Esophagus squamous epithelium (tissue), 5 donors: ENCODE measurements at places on chromosomes 16 and 17.

DNA sequence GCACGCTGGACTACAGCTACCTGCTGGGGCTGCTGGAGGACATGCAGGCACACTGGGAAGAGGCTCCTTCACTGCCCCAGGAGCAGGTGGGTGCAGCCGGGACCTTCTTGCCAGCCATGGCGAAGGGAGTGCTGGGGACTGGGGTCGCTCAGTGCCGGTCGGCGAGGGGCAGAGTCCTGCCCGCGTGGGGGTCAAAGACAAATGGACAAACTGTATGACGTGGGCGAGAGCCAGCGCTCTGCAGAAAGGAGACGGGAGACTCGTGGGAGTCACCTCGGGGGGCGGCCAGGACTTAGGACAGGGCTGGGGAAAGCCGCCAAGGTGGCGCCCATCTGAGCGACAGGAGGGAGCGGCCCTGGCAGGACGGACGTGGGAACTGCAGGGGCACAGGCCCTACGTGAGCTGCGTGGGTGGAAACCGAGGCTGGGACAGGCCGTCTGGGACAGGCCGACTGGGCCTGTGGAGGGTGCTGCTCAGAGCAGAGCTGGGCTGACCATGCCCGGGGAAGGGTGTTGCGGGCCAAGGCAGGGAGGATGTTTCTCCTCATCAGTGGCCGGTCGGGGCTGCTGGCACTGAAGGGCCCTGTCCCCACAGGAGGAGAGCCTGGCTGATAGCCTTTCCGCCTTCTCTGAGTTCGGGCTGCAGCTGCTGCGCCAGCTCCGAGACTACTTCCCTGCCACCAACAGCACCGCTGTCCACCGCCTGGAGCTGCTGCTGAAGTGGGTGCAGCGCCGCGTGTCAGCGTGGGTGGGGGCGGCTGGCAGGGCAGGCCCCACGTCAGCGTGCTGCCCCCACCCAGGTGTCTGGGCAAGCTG, 8.0 kb downstream of the TSR3 start:
- DNase-seq, result no peak
- peaks cover 4% of the 10 kb centered on the region for H3K36me3 ChIP-seq
- peak overlapping the region; percentile 23 for H3K4me3 ChIP-seq
- H3K27me3 ChIP-seq, result no peaks in the 10 kb centered on the region

DNA sequence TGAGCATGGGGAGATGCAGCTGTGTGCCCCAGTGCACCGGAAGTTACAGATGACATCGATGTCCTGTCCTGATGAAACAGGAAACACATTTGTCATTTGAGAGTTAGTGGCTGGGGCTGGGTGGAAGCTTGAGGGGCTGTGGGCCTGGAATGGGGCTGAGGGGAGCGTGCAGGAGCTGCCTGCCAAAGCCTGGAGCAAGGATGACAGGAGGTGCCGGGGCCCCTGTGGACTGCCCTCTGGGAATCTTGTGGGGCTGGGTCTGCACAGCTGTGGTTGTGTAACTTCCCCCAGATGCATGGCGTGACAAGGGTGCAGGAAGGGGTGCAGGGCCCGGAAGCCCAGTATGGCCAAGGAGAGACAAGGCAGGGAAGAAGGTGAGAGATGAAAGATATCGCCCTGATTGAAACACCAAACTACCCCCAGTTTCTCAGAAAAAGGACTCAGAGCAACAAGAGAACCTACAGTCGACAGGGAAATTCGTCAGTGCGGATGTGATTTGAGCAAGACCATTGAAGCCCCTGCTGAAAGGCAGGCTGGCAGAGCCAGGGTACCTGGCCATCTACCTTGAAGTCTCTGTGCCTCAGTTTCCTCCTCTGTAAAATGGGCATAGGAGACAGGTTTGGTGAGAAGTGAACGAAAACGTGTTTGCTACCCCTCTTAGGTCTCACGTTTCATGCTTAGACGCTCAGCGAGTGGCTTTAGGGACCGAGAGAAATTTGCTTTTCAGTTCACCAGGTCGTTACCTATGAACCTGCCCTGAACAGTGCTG, 8.8 kb downstream of the MMP25 start:
- no peak overlapping the region for H3K4me3 ChIP-seq
- peaks cover 16% of the 10 kb centered on the region for H3K4me1 ChIP-seq
- H3K27me3 ChIP-seq, result no peaks in the 10 kb centered on the region
- H3K36me3 ChIP-seq, result no peaks in the 10 kb centered on the region

DNA sequence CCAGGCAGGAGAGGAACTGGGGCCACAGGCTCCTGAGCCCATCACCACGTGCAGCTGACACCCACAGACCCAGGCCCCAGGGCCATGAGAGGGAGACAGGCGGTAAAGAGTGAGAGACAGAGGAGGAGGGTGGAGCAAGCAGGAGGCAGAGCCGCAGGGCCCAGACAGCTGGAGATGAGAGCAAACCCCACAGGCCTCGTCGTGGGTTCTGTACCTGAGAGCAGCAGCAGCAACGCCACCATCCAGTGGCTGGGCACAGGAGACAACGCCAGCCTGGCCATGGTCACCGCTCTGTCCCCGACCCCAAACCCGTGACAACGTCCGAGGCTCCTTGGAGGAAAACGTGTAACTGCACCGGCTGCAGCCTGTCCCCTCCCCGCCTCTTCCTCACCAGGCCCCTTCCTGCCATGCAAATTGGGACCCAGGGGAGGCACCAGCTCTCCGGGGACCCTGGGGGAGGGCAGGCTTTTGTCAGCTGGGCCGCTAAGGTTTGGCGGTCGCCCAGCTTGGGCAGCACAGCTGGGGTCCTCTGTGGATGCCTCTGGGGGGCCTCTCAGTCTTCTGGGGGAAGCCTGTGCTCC, at the start of gene CD79B:
Gene CD79B, minus strand, starts transcription at position 351 of the 581 bp plus-strand sequence. Its CDS starts 70 bp downstream, at position 281.
- H3K36me3 ChIP-seq, result no peaks in the 10 kb centered on the region
- H3K4me1 ChIP-seq, result peaks cover 5% of the 10 kb centered on the region
- no peaks in the 10 kb centered on the region for H3K27me3 ChIP-seq
- peak within 1 kb of the TSS; percentile 4 for H3K4me3 ChIP-seq
- DNase-seq, result no peak

DNA sequence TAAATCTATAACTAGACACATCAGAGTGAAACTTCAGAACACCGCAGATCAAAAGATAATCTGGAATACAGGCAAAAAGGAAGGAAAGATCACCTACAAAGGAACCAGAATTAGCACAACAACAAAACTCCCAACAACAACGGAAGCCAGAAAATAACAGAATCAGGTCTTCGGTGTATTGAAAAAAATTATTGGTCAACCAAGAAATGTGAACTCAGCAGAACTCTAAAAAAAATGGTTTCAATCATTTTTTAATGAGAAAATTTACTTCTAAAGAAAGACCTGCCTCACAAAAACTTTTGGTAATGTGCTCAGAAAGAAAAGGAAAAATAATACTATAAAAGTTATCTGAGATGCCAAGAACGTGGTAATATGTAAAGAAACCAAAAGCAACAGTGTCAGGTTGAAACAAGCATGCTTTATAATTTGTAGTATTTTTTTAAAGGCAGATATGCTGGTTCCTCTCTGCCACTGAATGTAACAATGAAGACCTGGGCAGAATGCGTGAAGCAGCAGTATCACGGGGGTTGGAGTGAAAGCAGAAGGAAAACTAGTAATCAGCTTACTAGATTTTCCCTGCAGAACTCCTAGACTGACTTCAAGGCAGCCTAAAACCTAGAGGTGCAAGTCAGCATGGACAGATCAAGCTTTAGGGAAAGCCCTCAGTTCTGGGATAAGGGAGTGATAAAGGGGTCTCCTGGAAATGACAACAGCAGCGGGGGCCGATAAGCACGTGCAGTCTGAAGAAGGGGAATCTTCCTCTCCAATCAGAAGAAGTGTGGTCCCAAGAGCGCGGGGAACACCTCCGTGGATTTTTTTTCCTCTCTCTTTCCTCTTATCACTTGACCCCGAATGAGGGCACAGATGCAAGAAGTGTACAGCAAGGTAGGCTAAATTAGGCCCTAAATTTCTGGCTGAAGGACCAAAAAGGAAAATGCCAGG, 80.9 kb upstream of the TEKT1 start:
- no peak for DNase-seq
- peaks cover 3% of the 10 kb centered on the region for H3K4me1 ChIP-seq

DNA sequence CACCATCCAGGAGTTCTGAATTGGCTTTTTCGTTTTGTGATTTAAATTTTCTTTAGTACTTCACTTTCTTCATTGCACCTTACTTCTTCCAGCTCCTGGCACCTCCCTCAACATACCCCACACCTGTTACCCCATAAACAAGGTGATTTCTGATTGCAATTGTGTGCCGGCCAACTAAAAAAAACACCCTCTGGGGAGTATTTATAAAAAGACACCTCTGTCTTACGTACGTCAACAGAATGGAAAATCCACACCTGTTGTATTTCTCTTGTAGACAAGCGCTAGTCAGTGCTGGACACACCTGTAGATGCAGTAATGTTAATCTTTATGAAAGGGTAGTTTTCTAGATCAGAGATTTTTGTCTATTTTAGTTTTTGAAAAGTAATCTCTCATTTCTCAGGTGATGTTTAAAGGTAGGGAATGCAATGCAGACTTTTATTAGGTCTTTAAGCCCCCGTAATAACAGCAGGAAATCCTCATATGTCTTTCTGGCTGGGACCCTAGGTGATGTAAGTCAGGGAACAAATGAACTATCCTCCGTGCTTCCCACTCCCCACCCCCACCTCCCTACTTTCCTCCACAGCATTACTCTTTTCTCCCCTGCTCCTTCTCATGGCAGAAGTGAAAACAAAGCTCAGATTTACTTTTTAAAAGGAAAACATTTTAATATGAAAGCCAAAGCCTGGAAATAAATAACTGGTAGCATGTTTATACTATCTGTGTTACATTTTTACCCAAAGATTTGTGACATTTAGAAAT, 4.2 kb downstream of the MSI2 start:
- DNase-seq, result no peak
- H3K27me3 ChIP-seq, result no peaks in the 10 kb centered on the region
- no peak overlapping the region for H3K4me3 ChIP-seq
- H3K36me3 ChIP-seq, result peaks cover 9% of the 10 kb centered on the region
- peaks cover 10% of the 10 kb centered on the region for H3K4me1 ChIP-seq

DNA sequence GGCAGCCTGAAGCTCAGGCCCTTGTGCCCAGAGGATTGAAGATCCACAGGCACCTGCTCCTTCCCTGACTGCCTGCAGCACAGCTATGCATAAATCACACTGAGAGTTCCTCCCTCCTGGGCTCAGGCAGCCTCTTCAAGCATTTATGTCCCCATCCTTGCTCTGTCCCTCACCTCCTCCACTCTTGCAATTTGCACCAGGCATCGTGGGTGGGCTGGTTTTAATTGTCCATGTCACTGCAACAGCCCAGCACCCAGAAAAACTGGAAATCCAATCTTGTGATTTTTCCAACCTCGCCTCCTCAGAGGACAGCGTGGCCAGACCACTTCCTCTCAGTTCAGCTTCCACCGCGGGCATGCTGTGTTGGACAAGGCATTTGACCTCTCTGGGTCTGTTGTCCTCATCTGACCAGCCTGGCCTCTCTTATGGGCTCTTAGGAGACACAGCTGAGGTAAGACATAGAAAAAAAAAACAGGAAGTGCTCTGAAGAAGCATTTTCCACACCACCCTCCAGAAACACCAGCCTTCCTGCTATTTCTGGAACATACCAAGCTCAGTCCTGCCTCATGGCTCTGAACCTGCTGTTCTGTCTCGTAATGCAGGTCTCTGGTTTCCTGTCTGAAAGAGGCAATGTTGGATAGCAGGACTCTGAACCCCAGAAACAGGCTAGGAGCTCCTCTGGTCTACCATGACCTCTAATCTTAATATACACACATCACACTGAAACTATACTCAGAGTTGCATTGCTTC, 8.3 kb downstream of the TMEM114 start:
- no peaks in the 10 kb centered on the region for H3K27me3 ChIP-seq
- H3K4me3 ChIP-seq, result no peak overlapping the region
- H3K36me3 ChIP-seq, result no peaks in the 10 kb centered on the region
- no peak for DNase-seq

GRCh38 chr16:89352091-89352681, 134.7 kb downstream of the ZNF778 start:
- H3K36me3 ChIP-seq, result peaks cover 27% of the 10 kb centered on the region
- H3K27ac ChIP-seq, result peak overlapping the region; percentile 48
- DNase-seq, result no peak
- peaks cover 25% of the 10 kb centered on the region for H3K4me1 ChIP-seq
- H3K27me3 ChIP-seq, result no peaks in the 10 kb centered on the region

- peak overlapping the region; percentile 62 for H3K4me3 ChIP-seq
- no peaks in the 10 kb centered on the region for H3K27me3 ChIP-seq
- no peaks in the 10 kb centered on the region for H3K36me3 ChIP-seq
- H3K27ac ChIP-seq, result peak overlapping the region; percentile 83
Measured at GRCh38 chr17:39754958-39755553, 17.3 kb downstream of the GRB7 start.

- peaks cover 73% of the 10 kb centered on the region for H3K27me3 ChIP-seq
- DNase-seq, result no peak
- no peaks in the 10 kb centered on the region for H3K36me3 ChIP-seq
- peaks cover 7% of the 10 kb centered on the region for H3K4me1 ChIP-seq
- no peak overlapping the region for H3K4me3 ChIP-seq
- no peak overlapping the region for H3K27ac ChIP-seq
Measured at GRCh38 chr16:2790631-2791030, 3.3 kb upstream of the PRSS33 start.
